ENCODE measurements at places on chromosomes 13 and 19.

GRCh38 chr19:29694161-29694560, 20.9 kb downstream of the C19orf12 start:
- DNase-seq, result no peak
- no peaks in the 10 kb centered on the region for H3K36me3 ChIP-seq
- H3K27me3 ChIP-seq, result no peaks in the 10 kb centered on the region
- no peak overlapping the region for H3K4me3 ChIP-seq
- H3K4me1 ChIP-seq, result no peaks in the 10 kb centered on the region
- no peak overlapping the region for H3K27ac ChIP-seq

DNA sequence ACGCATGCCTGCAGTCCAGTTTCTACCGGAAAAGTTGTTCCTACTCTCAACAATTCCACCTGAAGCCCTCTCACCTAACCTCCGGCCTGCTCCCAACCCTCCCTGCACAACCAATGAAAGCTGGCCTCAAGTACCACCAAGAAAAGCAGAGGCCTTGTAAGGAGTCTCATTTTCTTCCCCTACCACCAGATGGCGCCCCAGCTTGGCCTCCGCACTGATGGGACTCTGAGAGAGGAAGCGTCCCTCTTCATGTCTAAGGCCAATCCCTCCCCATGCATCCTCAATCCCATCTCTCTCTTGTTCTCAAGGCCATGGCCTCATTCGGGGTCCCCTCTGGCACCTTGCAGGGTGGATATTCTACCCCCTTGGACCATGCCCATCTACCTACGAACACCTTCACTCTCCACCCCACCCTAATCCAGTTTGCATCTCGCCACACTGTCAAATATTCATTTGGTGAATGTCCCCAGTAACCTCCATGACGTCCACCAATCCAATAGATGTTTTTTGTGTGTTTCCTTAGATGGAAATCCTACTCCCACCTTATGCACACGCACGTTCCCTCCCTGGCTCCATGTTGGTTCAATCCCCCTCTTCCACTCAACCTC, 412.8 kb downstream of the ZNF536 start:
- no peaks in the 10 kb centered on the region for H3K27me3 ChIP-seq
- H3K4me3 ChIP-seq, result no peak overlapping the region
- peak; percentile 3 for DNase-seq
- no peaks in the 10 kb centered on the region for H3K36me3 ChIP-seq
- no peaks in the 10 kb centered on the region for H3K4me1 ChIP-seq
- no peak overlapping the region for H3K27ac ChIP-seq

GRCh38 chr13:40341501-40341900, 324.9 kb downstream of the FOXO1 start:
- no peak for DNase-seq
- H3K36me3 ChIP-seq, result no peaks in the 10 kb centered on the region
- H3K27ac ChIP-seq, result no peak overlapping the region
- H3K4me3 ChIP-seq, result no peak overlapping the region

GRCh38 chr13:57063007-57063406, 77.7 kb upstream of the PRR20A start:
- H3K27ac ChIP-seq, result no peak overlapping the region
- no peaks in the 10 kb centered on the region for H3K4me1 ChIP-seq
- no peak for DNase-seq
- no peaks in the 10 kb centered on the region for H3K36me3 ChIP-seq

DNA sequence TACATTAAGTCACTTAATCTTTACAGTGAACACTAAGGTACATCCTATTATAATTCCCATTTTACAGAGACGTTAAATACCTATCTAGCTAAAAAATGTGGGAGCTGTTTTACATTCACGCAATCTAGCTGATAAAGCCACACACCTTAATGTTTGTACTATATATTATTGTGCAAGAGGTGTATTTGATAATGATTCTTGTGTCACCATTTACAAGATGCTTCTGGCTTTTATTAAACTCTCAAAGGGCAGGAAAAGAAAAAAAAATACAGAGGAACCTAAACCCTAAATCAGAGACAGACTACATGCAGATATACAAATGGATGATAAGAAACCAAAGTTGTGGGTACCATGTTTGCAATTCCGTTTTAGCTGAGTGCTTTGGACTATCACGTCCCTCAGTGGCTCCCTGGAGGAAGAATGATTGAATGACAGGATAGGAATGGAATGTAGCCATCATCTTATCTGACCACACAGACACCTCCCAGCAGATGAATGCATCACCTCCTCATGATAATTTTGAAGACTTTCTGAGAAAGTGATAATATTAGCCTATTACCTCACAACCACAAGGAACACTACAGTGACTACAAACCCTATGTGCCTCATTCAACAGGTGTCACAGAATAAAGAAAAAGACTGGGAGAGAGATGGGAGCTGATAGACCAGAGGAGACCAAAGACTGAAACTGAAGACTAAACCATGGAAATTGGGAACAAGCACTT, 230.5 kb upstream of the SERP2 start:
- no peaks in the 10 kb centered on the region for H3K36me3 ChIP-seq
- DNase-seq, result peak; percentile 68
- H3K4me1 ChIP-seq, result peaks cover 23% of the 10 kb centered on the region

- H3K27ac ChIP-seq, result no peak overlapping the region
- no peaks in the 10 kb centered on the region for H3K4me1 ChIP-seq
- no peaks in the 10 kb centered on the region for H3K36me3 ChIP-seq
- DNase-seq, result peak; percentile 36
These were observed 462.7 kb downstream of the GPC6 start for GRCh38 chr13:93689333-93689732.

GRCh38 chr13:76329004-76329403, 557.2 kb downstream of the KCTD12 start:
- H3K27ac ChIP-seq, result no peak overlapping the region
- no peak overlapping the region for H3K4me3 ChIP-seq
- H3K27me3 ChIP-seq, result peaks cover 6% of the 10 kb centered on the region
- H3K36me3 ChIP-seq, result no peaks in the 10 kb centered on the region
- H3K4me1 ChIP-seq, result no peaks in the 10 kb centered on the region

GRCh38 chr13:94640721-94641120, 39.1 kb downstream of the GPR180 start:
- H3K4me1 ChIP-seq, result peaks cover 20% of the 10 kb centered on the region
- no peaks in the 10 kb centered on the region for H3K36me3 ChIP-seq
- DNase-seq, result peak; percentile 27
- 0 out of 2 replicates have a peak overlapping the region, but pooled peaks have one; percentile 14 for H3K4me3 ChIP-seq
- H3K27me3 ChIP-seq, result no peaks in the 10 kb centered on the region
